ENCODE measurements at places on chromosomes 13 and 19.

DNA sequence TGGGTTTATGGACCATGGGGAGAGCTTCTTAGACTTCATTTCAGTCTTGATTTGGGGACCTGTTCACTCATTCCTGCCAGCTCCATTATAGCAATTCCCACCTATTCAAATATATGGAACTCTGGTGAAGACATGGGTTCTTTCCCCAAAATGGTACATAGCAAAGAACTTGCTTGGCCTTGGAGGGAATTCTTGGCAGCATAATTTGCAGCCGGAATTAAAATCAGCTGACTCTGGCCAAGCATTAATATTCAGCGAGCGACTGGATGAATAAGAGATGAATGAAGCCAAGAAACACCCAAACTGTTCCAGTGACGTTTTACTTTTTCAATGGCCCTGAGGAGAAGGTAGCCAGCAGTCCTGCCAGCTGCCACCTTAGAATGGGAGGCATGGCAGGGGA is 88.4 kb upstream of the SOX1 start:
- DNase-seq: no peak

DNA sequence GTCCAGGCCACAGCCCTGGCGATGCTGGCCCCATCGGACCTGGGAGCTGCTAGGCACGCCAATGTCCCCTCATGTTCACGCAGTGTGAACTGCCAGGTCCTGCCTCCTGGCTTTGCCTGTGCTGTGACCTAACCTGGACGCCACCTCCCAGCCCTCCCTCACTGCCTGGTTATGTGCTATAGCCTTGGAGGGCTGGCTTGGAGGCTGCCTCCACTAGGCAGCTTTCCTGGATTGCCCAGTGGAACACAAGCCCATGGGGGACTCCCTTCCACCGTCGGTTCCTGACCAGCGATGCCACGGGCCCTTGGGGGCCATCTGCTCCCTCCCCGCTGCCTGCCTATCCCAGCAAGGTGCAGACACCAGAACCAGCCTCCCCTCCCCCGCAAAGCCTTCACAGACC is 15.2 kb upstream of the UQCR11 start:
- no peak for DNase-seq

GRCh38 chr19:19460258-19460731 is 54.8 kb downstream of the GATAD2A start:
- no peak for DNase-seq

DNA sequence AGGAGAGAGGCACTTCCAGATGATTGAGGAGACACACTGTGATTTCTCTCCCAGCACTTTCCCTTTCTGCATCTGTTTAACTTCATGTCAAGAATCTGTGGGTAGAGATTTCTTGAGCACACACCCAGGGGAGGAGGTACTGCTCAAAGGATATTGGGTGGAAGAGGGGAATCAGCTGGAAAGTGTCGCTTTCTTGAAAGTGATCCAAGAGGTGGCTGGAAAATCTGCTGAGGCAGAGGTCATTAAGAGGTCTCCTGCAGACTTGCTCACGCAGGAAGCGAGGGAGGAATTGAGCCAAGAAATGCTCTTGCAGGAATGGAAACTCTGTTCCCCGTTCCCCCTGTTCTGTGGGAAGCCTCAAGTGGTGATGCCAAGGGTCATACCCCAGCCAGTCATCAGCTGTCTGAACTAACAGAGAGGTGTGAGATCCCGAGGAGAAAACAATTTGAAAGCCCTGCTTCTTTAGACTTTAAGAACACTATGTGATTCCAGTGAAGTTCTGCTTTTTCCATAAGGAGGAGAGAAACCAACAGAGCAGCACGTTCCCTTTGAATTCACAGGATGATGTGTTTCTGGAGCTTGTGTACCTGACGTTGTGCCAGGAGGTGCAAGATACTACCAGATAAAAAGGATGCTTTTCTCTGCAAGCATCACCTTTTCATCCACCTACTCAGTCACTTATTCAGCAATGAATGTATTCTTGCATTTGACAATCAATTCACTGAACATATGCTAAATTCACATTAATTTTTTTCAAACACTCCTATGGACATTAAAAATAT is 163.4 kb upstream of the GPR12 start:
- no peak for DNase-seq

DNA sequence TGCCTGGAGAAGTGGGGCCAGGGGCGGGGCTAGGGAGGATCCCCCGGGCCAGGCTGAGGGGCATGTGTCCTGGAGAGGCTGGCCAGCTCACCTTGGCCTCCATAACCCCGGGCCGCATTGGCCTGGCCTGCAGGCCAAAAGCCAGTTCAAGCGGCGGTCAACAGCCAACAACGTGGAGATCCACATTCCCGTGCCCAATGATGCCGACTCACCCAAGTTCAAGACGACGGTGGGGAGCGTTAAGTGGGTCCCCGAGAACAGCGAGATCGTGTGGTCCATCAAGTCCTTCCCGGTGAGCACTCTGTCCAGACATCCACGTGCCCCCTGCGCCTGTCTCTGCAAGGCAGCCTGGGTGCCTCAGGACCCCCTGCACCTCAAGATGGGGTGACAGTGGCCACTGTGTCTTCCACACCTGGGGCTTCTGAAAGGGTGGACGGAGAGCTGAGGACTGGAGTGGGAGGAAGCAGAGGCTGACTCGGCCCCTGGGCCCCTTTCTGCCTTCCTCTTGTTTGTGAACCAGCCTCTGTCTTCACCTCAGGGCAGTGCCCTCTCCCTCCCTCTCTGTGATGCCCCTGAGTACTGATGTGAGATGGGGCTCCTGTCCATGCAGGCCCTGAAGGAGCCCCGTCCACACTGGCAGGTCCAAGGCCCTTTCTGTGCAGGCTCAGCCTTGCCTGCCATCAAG is 31.1 kb downstream of the AP1M1 start:
- DNase-seq: no peak

- no peak for DNase-seq
Measured at GRCh38 chr13:24865163-24865953, 101.4 kb downstream of the RNF17 start.

- DNase-seq: no peak
Measured at GRCh38 chr13:49569993-49570689, 15.2 kb downstream of the RCBTB1 start.

Data from NCI-H1092 treated with DMSO at 0.1 percent for 48 hours (cell line).